ENCODE measurements at places on chromosomes 13 and 19.

- no peak for DNase-seq
Measured at GRCh38 chr13:67946131-67946530, 716.0 kb upstream of the PCDH9 start.

DNA sequence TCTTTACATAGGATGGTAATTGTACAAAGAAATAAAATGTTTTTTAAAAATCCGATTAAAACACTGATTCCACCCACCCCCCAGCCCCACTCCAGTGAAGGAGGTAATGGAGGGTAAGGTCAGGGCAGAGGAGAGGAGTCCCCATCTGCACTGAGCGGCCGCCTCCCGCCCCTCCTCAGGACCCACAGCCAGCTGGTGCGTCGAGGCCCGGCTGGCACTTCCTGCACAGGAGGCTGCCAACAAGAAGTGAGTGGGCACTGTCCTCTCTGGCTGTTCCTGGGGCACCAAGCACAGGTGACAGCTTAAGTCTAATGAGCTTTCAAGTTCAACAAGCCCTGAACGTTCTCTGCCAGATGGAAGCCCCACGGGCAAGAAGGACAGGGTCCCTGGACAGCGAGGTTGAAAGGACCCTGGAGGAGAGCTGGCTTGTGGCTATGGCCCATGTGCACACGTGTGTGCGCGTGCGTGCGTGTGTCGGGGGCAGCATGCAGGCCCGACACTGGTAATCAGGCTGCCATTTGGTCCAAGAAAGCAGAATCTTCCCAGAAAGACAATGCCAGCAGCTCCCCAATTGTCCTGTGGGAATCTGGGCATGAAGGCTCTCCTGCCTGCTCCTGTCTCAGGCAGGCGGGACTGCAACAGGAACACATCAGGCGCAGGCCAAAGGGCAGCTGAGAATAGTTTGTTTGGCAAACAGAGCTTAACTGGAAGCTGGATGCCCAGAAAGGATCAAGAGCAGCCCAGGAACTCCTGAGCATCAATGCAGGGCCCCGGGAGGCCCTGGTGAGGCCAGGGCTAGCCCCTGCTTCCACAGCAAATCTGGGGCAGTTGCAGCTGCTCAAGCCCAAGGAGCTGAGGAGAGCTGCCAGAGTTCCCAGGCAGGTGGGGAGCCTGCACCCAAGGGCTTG lies 15.1 kb upstream of the EPHX3 start:
- DNase-seq: no peak

GRCh38 chr13:99859178-99860177 lies 112.1 kb downstream of the ZIC5 start:
- peak; percentile 69 for DNase-seq

DNA sequence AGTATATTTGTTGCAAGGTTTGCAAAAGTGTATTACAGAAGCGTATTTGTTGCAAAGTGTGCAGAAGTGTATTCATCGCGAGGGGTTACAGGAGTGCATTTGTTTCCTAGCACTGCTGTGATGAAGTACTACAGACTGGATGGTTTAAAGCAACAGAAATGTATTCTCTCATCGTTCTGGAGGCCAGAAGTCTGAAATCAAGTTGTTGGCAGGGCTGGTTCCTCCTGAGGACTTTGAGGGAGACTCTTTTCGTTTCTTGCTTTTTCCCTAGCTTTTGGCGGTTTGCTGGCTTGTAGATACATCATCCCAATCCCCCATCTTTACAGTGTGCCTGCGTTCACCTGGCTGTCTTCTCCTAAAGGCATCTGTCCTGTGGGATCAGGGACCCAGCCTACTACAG lies 127.9 kb upstream of the USP29 start:
- DNase-seq: no peak

GRCh38 chr13:23421596-23421995 lies 11.9 kb downstream of the SACS start:
- no peak for DNase-seq

DNA sequence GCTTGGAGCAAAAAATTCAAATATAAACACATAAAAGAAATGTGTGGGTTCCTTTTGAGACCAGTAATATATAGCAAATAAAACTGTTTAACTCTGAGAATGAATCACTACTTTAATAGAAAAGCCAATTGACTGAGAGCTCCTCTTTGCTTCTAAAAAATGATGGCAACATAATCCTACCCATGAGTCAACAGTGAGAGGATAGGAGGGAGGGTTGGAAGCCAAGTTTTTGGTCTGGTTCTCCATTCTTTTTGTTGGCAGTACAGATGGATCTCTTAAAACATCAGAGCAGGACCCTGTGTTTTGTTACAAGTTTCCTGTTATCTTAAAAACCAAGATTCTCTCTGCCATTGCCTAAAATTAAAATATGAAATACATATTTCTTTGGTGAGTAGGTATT lies 50.0 kb upstream of the POSTN start:
- no peak for DNase-seq

GRCh38 chr19:32038021-32038920 lies 307.1 kb upstream of the ZNF507 start:
- DNase-seq: no peak

DNA sequence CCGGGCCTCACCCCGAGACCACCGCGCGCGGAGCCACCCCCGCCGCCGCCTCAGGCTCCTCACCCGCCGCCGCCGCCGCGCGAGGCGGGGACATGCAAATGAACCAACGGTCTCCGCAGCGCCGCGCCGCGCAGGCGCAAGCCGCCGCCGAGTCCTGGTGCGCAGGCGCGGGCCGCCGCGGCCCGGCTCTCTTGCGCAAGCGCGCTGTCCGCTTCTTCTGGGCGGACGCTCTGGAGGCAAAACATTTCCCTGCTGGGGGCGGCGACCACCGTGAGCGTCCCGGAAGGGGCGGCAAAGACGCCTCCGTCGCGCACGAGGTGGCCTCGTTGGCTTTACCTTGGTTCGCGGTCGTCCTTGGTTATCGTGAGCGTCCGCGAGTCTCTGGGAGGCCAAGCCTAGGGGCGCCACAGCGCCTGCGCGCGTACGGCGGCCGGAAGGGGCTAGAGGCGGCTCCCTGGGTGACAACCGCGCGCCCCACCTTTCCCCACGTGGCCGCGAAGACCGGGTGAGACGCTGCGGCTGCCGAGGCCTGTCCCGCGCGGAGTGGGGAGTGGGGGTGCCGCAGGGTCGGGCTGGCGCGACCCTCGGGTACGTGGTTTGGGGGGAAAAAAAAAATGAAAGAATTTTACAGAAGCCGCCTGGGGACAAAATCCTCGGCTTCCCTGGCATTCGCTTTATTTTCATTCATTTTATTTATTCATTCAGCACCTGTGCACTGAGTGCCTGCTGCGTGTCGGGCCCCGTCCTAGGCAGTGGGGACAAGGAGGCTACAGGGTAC lies at the start of the genes ARMC6 and SUGP2:
TSS of gene ARMC6 (plus strand) at position 178 of the 778 bp plus-strand sequence. CDS start 607 bp downstream, outside the sequence.
TSS of gene SUGP2 (minus strand) at position 92 of the 778 bp plus-strand sequence. CDS start 2,446 bp downstream, outside the sequence.
- peak; percentile 87 for DNase-seq

DNA sequence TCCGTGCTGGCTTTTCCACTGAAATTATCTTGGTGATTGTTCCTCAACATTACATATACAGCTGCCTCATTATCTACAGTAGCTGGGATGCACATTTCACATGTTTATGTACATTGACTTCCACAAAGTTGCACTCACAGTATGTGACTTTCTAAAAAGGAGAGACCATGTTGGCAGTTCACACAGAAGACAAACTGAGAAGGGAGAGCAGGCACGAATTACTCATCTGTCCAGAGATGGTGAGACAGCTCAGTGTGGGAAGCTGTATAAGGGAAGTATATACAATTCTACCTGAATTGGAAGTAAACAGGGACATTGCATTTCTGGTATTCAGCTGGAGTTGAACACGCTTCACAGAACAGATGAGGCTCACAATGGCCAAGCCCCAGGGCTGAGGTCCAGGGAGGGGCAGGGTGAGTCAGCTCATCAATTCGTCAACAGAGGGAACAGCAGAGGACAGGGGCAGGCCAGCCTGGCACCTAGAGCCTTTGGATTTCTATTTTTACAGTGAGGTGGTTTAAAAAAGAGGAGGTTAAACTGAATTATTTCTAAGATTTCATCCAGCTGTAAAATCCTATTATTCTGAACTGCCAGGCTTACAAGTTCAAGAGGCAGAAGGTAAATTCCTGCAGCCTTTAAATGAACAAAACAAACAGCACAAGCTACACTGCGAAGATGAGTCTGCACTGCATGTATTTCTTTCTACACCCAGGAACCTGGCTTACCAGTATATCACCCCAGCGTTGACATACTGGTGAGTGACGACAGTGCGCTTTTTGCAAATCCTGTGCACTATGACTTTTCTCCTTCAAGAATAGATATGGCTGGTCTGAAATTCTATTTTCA lies 9.8 kb downstream of the PARP4 start:
- DNase-seq: no peak
